Activated T-cell treated with anti-CD3 and anti-CD28 coated beads, Interleukin-2, amount 50 U/mL, for 48 hours (primary cell): ENCODE measurements at places on chromosomes 2 and 18.

GRCh38 chr2:12809526-12809925 is 92.8 kb downstream of the TRIB2 start:
- no peak for DNase-seq

DNA sequence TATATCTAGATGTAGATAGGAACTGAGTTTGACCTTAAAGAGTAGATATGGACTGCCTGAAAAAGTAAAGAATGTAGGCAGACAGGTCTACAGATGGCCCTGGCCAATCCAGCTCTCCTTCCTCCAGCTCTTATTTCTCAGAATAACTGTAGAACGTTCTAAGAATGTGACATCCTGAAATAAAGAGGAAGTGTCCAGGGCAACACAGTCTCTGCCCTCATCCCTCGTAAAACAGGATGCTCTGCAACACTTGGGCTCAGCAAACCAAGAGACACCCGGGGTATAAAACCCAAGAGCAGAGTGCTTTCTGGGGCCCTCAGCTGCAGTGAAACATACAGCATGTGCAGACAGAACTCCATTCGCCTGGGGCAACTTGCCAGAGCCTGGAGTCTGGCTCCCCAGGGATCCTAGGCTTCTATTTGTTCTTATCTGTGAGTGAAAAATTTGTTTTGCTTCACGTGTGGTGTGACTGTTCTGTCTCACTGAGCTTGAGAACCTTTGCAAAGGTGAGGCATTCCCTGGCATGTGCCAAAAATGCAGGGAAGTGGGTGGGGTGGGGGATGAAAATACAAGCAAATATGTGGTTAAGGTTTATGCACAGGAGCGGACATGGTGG is 401.0 kb downstream of the SETBP1 start:
- DNase-seq, result no peak

DNA sequence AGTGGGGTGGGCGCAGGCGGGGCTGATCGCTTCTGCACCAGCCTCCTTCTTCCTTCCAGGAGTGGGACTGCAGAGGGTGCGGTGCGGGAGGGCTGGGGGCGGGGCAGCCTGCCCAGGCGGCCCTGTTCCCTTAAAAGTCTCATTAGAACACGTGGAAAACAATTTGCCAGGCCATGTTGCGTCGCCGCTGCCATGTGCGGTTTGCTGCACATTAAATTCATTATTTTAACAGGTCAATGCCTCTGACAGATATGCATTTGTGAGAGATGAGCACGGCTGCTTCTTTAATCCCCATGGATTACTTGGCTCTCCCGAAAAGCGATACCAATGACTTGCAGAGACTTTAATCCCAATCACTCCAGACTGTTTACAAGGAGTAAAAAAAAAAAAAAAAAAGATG is 139.0 kb downstream of the CELF4 start:
- no peak for DNase-seq

GRCh38 chr2:75381032-75381431 is 179.7 kb downstream of the EVA1A start:
- DNase-seq, result no peak

DNA sequence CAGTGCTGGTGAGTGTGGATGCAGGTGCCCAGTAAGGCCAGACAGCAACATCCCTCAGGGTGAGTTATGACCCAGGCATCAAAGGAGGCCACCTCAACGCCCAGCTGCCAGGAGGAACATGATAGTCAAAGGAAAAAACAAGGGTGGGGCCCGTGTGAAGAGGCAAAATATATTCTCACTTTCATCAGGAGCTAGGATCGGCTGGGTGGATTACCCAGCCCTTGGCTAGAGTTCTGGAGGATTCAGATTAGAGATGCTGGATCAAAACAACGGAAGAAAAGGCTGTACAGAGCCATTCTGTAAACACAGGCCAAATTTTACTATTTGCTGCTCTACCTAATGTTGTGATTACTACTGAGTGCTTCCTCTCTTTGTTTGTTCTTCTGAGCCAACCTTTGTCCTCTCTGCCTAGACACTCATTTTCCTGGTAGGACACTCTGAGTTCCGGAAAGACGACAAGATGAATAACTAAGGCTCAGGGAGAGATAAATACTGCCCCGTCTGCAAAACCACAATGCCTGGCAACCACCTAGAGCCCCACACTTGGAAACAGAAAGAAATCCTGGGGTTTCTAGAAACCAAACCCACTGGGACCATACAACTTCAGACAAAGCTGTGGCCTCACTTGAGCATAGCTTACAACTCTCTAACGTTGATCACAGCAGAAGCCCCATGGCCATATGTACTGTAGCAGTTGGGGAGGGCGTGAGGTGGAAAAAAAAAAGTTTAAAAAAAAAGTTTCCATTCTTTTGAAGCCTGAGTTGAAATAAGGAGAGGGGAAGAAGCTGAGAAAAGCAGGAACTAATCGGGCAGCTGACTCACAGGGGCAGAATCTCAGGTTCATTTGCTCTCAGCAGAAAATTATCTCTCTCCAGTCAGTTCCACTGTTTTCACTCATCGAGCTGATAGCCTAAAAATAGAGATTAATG is 17.8 kb upstream of the PMAIP1 start:
- DNase-seq, result peak; percentile 42

GRCh38 chr2:71467180-71467815 is 13.9 kb downstream of the DYSF start:
- no peak for DNase-seq

DNA sequence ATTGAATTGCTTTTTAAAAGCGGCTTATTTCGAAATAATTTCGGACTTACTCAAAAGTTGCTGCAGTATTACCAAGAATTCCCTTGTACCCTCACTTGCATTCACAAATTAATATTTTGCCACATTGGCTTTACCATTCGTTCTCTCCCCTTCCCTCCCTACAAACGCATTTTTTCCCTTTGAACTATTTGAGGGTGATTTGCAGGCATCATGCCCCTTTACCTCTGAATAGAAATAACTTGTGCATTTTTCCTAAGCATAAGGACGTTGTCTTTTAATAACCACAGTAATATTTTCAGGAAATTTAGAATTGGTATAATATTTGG is 608 bp downstream of the CCDC138 start:
- DNase-seq, result no peak

- DNase-seq, result no peak
Observed at GRCh38 chr18:37946324-37946723, 380.7 kb upstream of the CELF4 start.

GRCh38 chr2:88481691-88482336 is 29.3 kb upstream of the FOXI3 start:
- DNase-seq, result no peak

- no peak for DNase-seq
Observed at GRCh38 chr2:168180483-168180882, 66.9 kb downstream of the STK39 start.

- no peak for DNase-seq
Observed at GRCh38 chr2:237760506-237761502, 37.8 kb upstream of the RBM44 start.

DNA sequence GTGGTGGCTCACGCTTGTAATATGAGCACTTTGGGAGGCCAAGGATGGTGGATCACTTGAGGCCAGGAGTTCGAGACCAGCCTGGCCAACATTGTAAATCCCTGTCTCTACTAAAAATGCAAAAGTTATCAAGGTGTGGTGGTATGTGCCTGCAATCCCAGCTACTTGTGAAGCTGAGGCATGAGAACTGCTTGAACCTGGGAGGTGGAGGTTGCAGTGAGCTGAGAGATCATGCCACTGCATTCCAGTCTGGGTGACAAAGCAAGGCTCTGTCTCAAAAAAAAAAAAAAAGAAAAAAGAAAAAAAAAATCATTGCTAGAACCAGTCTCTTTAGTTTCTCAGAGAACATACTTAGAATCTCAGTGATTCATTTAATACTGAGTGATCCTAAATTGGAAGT is 217.1 kb downstream of the DYM start:
- DNase-seq, result no peak

DNA sequence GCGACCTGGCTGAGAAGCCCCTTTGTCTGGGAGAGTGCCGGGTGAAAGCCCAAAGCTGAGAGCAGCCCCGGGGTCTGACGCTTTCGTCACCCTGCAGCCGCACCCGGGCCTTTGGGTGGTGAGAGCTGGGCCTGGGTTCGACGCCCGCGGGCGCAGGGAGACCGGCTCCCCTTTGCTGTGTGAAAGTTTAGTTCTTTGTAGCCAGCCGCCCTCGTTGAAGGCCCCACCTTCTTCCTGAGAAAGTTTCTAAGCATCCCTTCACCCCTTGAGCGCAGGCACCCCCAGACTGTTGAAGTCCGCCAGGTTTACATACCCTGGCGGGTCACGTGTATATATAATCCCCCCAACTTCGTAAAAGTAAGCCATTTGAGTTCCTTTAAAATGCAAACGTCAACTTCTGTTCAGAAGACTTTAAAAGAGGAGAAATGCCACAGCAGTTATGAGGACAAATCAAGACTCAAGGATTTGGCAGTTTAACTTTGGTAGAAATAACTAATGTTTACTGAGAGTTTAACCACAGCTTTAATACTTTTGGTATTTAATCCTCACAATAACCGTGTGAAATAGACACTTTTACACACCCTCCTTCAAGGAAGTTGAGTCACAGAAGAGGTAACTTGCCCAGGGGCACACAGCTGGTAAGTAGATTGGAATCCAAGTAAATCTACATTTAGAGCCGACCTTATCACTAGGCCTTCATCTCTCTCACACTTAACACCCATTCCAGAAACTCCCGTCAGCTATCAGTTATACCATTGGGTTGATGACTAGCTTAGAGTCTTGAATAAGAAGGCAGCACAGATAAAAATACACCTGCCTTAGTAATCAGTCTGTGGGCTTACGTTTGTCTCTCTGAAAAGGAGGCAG is 1.1 kb upstream of the MBOAT2 start:
- DNase-seq, result no peak

DNA sequence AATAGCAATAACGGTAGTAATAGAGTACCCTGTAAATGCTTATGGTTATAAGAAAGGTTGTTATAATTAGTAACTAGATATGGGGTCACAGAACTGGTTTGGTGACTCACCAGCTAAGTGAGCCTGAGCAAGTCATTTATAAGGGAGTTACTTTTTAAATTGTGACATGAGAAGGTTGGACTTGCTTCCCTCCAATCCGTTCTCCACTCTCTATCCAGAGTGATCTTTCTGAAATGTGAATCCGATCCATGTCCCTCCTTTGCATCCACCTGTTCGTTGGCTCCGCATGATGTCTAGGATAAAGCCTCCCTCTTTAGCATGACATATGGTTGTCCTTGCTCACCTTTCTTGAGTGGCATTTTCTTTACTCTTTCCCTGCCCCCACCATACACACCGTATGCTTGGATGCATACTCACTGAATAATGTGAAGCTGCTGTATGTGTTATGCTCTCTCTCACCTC is 83.1 kb downstream of the CDC42EP3 start:
- DNase-seq, result no peak

DNA sequence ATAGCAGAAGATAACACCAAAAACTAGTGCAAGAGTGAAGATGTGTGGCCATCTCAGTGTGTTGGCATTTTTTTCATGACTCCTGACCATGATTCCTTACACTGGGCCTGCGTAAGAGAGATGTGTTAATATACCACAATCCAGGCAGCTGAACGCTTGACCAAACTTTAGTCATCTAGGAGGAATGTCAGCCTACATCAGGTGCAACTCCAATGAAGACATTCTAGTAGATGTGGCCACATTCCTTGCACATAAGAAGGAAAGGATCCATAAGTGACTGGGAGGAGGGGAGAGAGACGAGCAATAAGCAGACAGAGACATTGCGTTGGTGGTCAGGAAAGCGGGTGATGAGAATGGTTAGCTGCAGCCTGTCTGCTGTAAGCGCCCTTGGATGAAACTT is 42.6 kb downstream of the CYRIA start:
- DNase-seq, result no peak
